Activated CD4-positive, alpha-beta memory T cell treated with anti-CD3 and anti-CD28 coated beads for 36 hours (primary cell): ENCODE measurements at places on chromosomes 16 and 17. TPM values are rescaled to one million over a fixed set of nuclear protein-coding genes. Genes with fewer than 3 reads are reported as not detected.

UNC13D gene
- total RNA-seq: 139 TPM

NPIPB9 gene
- total RNA-seq: 0.58 TPM

C17orf113 gene
- total RNA-seq: 0.15 TPM

XYLT1 gene
- 6.2 TPM for total RNA-seq

ABCC3 gene
- total RNA-seq: not detected

SPHK1 gene
- total RNA-seq: 11.4 TPM

HOXB3 gene
- 2.6 TPM for total RNA-seq

RNF43 gene
- 0.93 TPM for total RNA-seq

TNFRSF13B gene
- total RNA-seq: not detected

GUCY2D gene
- total RNA-seq: not detected

SRCIN1 gene
- total RNA-seq: 0.92 TPM

TPPP3 gene
- not detected for total RNA-seq

ZNF23 gene
- 8.5 TPM for total RNA-seq

ODAD4 gene
- total RNA-seq: 1.4 TPM

FMNL1 gene
- 331 TPM for total RNA-seq

NRN1L gene
- total RNA-seq: 0.76 TPM

C17orf50 gene
- not detected for total RNA-seq

ZG16B gene
- total RNA-seq: 2.6 TPM

BRIP1 gene
- total RNA-seq: 14.1 TPM

CSH1 gene
- total RNA-seq: not detected

RPRML gene
- total RNA-seq: not detected

HSD17B1 gene
- 0.44 TPM for total RNA-seq

C17orf107 gene
- 2.3 TPM for total RNA-seq

CHTF18 gene
- 102 TPM for total RNA-seq

ASGR2 gene
- not detected for total RNA-seq

GRAPL gene
- total RNA-seq: 3.2 TPM

ZFHX3 gene
- total RNA-seq: 0.21 TPM

CDRT4 gene
- 6.8 TPM for total RNA-seq

STRADA gene
- 64.8 TPM for total RNA-seq

TAT gene
- total RNA-seq: not detected

MAPT gene
- 1.5 TPM for total RNA-seq

SUMO2 gene
- 610 TPM for total RNA-seq

TP53TG3F gene
- total RNA-seq: not detected

CHST6 gene
- total RNA-seq: not detected

SYCE1L gene
- 5.0 TPM for total RNA-seq

OTOA gene
- total RNA-seq: not detected

AOC3 gene
- 2.0 TPM for total RNA-seq

ANKFN1 gene
- total RNA-seq: not detected

MFAP4 gene
- not detected for total RNA-seq

PGP gene
- 19.3 TPM for total RNA-seq

NLK gene
- 6.8 TPM for total RNA-seq

HBZ gene
- not detected for total RNA-seq

ZG16 gene
- total RNA-seq: not detected

GNAO1 gene
- total RNA-seq: 1.4 TPM

CTRL gene
- 3.1 TPM for total RNA-seq

NAT9 gene
- total RNA-seq: 42.9 TPM
